ENCODE measurements at places on chromosomes 11 and 22.

GRCh38 chr22:29553351-29554224 lies at the start of gene THOC5:
Gene THOC5 (minus strand): TSS chr22:29553757. CDS start chr22:29549147, 4,610 bp downstream.
- DNase-seq = peak; percentile 89

DNA sequence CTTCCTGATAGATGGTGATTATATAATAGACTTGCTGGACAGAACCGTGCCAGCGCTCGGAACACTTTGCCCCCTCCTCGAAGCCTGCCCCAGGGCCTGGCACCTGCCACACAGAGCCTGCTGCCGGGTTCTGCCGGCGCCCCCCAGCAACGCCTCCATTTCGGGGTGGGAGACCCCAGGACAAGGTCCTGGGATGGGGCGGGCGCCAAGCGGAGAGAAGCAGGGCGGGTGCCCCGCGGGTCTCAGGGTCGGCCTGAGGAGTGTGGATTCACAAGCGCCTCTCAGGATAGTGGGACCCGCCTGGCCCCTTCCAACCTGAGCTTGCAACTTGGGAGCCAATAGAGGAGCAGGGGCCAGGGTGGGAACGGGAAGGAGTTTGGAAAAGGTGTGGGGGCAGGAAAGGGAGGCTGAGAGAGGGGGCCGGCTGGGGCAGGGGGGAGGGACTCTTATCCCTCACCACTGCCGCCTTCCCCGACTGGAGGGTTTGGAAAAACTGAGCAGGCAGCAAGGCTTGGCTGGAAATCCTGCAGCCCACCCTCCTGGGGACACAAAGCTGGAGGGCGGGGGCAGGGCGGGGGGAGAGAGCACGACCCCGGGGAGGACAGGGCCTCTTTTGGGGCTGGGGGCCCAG lies 3.3 kb upstream of the BCL9L start:
- no peak for DNase-seq

DNA sequence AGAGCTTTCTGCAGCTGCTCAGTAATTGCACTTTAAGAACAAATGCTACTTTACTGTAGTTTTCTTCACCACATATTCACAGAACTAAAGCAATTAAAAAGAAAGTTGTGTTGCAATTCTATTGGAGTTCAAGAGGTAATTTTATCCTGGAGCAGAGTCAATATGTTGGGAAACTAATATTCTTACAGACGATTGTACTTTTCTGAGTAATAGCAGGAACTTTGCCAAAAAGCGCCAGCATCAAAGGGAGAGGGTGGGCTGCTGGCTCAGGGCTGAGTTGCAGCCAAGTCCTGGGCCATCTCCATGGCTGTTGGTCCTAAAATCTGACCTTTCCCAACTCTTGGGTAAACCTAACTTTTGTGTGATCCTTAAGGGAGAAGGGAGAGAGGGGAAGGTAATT lies 73.6 kb upstream of the MYO18B start:
- DNase-seq = no peak

- DNase-seq = no peak
Observed at GRCh38 chr11:8222820-8223512, 40.7 kb downstream of the LMO1 start.

DNA sequence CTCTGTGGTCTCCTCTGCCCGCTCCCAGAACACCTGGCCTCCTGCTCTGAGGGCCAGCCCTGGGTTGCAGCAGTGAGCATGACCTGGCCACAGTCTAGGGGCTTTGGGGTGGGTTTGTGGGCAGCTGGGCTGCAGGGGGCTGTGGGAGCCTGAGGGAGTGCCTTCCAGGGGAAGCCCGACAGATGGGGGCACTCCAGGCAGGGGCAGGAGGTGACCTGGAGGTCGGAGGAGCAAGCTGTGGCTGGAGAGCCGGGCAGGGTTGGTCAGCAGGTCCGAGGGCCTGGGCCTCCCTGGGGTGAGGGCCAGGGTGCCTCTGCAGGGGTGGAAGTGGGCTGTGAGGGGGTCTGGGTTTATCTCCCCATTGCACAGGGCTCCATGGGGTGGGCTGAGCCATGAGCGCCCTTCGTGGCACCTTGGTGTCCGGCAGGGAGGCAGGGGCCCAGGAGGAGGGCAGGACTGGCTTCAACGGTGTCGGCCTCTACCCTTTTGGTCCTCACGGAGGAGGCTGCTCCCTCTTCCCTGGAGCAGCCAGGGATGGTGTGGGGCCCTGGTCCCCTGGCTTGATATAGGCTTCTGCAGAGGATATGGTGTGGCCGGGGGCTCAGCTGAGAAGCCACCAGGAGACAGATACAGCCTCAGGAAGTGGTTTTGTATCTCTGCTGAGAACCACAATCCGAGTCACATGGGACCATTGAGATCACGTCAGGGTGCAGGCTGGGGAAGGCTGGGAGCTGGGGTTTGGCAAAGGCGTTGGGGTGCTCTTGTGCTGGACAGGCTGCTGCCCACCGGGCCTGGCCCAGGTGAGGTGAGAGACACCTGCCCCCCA lies 22.3 kb downstream of the KCNQ1 start:
- DNase-seq = no peak
